ENCODE measurements at places on chromosomes 5 and 9.

GRCh38 chr5:51027271-51027670, 356.0 kb upstream of the ISL1 start:
- no peak for DNase-seq

DNA sequence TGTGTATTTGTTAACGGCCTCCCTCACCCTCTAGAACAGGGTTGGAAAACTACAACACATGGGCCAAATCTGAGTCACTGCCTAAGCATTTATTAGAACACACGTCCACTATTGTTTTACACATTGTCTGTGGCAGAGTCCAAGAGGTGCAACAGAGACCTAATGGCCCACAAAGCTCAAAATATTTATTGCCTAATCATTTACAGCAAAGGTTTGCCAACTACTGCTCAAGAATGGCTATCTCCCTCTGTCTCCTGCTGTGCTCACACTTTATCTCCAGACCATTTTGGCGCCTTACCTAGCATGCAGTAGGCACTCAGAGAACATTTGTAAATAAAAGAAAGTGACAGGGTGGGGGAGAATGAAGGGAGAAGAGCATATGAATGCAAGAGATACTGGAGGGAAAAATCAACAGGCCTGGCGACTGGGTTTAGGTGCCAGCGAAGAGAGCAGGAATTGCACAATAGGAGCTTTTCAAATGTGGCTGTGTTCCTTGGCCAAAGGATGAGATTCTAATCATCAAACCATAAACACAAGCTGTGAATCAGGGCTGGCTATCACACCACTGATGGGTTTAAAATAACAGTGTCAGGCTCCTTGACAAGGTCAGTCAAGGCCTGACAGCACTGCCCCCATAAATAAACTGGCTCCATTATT, 80.3 kb downstream of the EPB41L4A start:
- peak; percentile 32 for DNase-seq

GRCh38 chr5:176726746-176727527, 79.7 kb downstream of the TSPAN17 start:
- DNase-seq: no peak

GRCh38 chr9:134052491-134052890, 15.3 kb downstream of the BRD3 start:
- DNase-seq: no peak

DNA sequence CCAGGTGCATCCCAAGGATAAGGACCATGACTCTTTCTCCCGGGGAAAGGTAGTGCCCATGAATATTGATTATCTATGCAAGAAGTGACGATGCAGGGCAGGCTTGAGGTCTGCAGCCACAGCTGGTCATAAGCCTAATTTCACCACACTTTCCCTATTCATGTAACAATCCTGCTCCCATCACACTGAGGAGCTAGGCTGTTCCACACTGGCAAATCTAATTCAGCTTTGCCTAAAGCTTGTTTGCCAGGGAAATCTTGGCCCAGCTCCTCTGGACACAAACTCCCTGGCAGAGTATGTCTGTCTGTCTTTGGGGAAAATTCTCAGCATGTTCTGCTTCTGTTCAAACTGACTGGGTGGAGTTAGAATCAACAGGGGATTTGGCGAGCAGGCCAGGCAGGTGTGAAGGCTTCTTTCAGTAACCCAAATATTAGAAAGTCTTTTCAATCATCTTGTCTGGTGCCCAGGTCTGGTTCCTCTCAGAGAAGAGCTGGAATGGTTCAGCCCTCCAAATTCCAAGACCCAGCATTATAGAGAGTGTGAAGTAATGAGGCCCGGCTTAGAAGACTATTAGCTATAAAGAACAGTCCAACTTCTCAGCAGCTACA, 88.5 kb upstream of the SPDL1 start:
- DNase-seq: no peak

- DNase-seq: no peak
These were observed 23.1 kb downstream of the SPTAN1 start for GRCh38 chr9:128575469-128575868.

- no peak for DNase-seq
These were observed 31.1 kb downstream of the SV2C start for GRCh38 chr5:76114179-76114851.

DNA sequence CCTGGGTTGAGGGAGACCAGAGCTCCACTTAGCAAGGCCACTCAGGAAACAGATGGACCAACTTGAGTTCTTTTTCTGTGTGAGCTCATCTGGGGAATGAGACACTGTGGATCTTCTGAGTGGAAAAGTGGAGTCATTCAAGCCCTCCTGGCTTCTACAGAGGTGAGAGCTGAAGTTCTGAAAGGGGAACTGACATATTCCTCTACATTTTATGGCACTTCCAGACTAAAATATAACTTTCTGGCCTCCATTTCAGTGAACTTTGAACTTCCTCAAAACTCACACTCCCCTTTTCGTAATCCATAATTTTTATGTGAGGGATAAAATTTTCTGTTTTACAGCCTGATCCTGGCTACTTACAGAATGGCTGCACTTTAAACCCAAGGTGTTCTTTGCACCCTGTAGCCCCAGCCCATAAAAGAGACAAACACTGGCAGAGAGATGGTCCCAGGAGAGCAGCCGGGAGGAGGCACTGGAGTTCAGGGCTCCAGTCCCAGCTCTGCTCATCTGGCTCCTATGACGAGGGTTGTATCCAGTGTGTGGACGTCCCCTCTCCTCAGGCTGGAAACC, 10.8 kb downstream of the SPAAR start:
- DNase-seq: no peak

GRCh38 chr5:150129813-150130492, 25.7 kb downstream of the PDGFRB start:
- DNase-seq: peak; percentile 54

DNA sequence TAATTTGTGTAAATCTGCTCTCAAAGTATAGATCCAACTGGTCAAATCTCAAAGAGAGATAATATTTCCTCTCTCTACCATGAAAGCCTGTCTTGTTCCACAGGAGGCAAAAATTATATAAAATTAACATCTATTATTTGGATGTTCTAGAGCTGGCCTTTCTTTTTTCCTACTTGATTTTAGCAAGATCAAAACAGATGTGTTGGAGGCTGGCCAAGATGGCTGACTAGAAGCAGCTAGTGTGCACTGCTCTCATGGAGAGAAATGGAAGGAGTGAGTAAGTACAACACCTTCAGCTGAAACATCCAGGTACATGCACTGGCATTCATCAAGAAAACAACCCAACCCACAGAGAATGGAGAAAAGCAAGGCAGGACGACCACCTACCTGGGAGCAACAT, 298.6 kb upstream of the SLC24A2 start:
- no peak for DNase-seq

- DNase-seq: no peak
These were observed 1021.9 kb downstream of the CDH12 start for GRCh38 chr5:21831145-21831787.

- no peak for DNase-seq
These were observed 37.9 kb downstream of the CFAP77 start for GRCh38 chr9:132447902-132448301.

GRCh38 chr9:36765077-36765390, 192.3 kb downstream of the MELK start:
- no peak for DNase-seq

DNA sequence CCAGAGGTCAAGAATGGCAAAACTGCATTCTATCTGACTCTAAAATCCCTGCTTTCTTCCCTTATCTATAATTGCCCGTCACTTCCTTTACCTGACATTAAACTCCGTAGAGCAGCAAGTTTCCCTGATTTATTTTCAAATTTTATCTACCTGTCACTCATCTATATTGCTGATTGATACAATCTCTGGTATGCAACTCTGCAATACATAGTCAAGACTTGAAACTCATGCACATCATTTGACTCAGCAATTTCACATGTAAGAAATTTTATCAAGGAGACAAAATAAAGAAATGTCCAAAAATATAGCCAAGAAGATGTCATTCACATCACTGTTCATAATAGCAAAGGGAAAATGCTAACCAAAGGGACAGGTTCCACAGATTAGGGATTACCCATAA, 39.5 kb downstream of the FBXW11 start:
- DNase-seq: no peak

DNA sequence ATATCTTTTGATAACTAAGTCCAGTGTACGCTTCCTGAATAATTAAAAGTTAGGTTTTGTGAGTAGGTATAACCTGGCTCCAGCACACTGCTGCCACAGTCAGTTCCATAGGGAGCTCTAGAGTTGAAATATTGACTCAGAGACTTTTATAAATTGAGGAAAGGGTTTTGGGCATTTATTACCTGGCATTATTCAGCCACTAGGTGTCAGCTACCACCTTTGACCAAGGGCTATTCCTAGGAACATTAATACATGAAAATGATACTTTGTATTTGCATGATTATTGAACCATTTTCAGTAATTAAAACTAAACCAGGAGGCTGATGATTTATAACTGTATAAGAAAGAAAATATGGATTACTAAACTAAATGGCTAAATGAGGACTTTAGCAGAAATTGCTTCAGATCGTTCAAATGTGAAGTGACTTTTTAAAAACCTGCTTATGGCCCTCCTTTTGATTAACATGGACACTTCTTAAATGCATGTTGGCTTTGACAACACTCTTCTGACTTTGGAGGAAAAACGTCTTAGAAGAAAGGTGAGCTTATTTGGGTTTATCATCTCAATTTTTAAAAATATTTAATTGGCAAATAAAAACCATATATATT, 83.0 kb downstream of the SMC2 start:
- DNase-seq: peak; percentile 27

- no peak for DNase-seq
These were observed 217.0 kb upstream of the NREP start for GRCh38 chr5:111973961-111974360.

- DNase-seq: no peak
These were observed 555 bp downstream of the CFAP95 start for GRCh38 chr9:69820955-69821788.

GRCh38 chr5:94326586-94326985, 291.8 kb downstream of the KIAA0825 start:
- DNase-seq: no peak

- no peak for DNase-seq
These were observed 34.3 kb downstream of the FAT2 start for GRCh38 chr5:151556806-151557205.

- DNase-seq: no peak
These were observed 44.7 kb upstream of the NKD2 start for GRCh38 chr5:963673-964531.

DNA sequence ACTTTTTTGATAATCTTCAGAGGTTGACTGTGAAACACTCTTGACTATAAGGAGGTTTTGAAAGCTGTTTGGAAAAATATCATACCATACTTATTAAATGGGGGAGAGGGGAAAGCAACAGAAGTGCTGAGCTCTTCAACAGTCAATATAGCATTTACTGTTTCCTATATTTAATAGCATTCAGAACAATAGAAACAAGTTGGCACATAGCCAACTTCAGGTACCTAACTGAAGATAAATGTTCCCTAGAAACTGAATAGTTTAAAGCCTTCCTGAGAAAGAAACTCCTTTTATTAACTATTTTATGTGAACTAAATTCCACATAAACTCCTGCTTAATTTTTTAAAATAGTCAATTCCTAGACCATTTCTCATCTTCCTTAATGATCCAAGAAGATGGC, 26.3 kb downstream of the SLC31A1 start:
- DNase-seq: no peak

DNA sequence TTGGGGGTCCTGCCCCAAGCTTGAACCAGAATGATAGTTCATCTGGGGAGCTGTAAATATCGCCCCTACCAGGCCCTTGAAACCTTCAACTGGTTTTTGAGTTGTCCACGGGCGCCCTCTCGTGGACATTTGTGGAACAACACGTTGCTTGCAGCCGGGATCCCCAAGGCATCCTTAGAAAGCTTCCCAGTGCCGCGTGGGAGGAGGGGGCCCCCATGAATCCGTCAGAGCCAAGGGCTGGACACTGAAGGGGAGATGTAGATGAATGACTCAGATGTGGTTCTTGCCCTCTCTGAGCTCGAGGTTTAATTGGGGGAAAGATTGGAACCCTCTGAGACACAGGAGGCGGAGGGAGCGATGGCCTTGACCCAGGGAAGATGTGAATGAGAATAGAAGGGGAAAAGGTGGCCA, 31.8 kb upstream of the ORM1 start:
- peak; percentile 46 for DNase-seq

GRCh38 chr5:9428272-9428671, 117.6 kb downstream of the SEMA5A start:
- no peak for DNase-seq

DNA sequence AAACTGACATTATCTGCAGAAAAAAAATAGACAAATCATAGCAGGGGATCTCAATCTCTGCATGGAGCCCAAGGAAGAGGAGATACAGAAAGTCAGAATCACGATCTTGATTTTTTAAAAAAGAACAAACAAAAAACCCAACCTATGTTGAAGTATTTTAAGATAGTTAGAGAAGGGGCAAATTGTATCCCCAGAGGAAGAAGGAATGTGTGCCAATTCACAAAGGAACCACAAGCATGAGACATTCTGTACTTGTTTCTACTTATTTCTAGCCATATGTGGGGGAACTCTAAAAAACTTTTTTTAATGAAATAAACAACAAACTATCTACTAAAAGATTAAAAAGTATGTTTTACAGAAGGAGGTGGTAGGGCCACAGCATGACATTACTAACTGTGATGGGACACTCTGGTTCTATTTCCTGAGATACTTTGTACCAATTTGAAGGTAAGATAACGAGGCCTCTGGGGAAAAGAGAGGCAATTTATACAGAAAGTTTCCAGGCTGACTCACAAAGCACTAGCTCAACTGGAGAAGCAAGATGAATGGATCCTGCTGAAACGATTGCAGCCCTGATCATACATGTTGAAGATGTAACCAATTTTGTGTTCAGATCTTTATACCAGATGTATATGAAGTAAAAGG, 22.5 kb downstream of the RANBP3L start:
- no peak for DNase-seq

GRCh38 chr5:105806596-105806995, 1864.1 kb downstream of the EFNA5 start:
- no peak for DNase-seq

- no peak for DNase-seq
These were observed 47.6 kb downstream of the PDCD1LG2 start for GRCh38 chr9:5557606-5558587.

DNA sequence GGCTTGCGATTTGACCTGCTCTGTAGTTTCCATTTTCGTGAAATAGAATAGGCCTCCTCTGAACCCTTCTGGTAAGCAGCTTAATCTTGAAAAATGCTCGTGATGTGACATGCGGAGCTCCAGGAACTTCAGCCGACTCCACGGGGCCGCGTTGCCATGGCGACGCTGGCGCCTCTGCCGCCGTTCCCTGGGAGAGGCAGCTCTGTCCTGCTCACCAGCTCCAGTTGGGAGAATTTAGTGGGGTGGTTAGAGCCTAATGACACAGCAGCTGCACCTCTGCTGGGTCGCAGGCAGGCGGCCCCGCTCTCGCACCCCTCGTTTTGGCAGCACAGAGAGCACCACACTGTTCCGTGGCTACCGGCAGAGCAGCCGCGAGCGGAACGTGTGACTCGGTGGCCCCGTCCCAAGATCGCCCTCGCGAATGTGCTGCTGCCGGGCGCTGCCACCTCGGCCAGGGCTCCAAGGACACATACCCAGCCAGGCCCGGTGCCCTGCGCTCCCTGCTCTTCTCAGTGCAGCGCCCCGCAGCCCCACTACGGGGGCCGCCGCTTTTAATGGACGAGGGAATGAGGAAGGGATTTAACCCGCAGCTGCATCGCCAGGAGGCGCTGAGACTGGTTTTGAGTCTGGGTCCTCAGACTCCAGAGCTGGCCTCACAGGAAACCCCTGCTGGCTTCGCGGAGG, 131.2 kb upstream of the LMX1B start:
- no peak for DNase-seq
